Adrenal gland (tissue), 19 donors: ENCODE measurements at places on chromosomes 11 and 22. TPM values are rescaled to one million over a fixed set of nuclear protein-coding genes. Genes with fewer than 3 reads are reported as not detected.
A peak's percentile ranks its signal among the peaks of the same experiment; 100 is the strongest.

The MS4A6A gene
- 150 TPM for total RNA-seq

- H3K27ac ChIP-seq, result no peak overlapping the region
- no peak overlapping the region for H3K4me3 ChIP-seq
- no peaks in the 10 kb centered on the region for H3K4me1 ChIP-seq
- no peaks in the 10 kb centered on the region for H3K27me3 ChIP-seq
- H3K36me3 ChIP-seq, result no peaks in the 10 kb centered on the region
Measured at GRCh38 chr11:121958971-121959325, 157.1 kb downstream of the BLID start.

DNA sequence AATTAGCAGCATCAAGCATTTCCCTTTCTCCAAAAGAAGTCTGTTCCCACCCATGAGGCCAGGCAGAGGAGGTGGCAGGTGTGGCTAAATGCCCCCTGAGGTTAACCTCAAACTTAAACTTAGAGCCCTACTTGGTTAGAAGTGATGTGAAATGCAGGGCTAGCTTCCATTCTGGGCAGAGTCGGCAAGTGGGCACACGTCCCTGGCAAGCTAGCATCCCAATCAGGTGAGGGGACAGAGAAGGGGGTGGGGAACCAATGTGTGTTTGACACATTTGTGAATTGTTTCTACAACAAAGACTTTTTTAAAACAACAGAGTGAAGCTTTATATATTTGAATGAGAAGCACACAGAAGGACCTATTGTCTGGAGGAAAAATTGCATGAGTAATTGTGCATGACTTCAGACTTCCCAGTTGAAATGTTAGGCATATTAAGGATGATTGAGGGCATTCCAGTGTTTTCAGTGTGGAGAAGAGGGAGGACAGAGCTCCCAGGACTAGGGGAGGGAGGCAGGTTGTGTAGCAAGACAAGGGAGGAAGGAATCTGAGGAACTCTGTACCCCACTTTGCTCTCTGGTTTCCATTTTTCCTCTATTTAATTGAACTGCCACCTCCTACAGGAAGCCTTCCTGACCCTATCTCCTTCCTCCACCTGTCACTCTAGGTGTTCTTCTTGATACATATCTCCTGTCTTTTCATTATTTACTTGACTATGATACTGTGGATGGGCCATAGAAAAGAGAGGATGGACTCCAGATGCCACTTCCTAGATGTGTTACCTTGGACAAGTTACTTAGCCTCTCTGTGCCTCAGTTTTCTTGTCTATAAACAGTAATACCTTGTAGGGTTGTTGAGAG, 83.3 kb upstream of the PICALM start:
- no peak overlapping the region for H3K27ac ChIP-seq
- DNase-seq, result no peak
- no peak overlapping the region for H3K4me3 ChIP-seq
- no peaks in the 10 kb centered on the region for H3K36me3 ChIP-seq

GRCh38 chr11:71199226-71199820, 53.1 kb downstream of the SHANK2 start:
- H3K27ac ChIP-seq, result no peak overlapping the region
- peaks cover 2% of the 10 kb centered on the region for H3K27me3 ChIP-seq
- H3K4me3 ChIP-seq, result no peak overlapping the region
- DNase-seq, result no peak
- H3K4me1 ChIP-seq, result no peaks in the 10 kb centered on the region

GRCh38 chr11:850775-851763, 8.4 kb downstream of the TSPAN4 start:
- H3K36me3 ChIP-seq, result no peaks in the 10 kb centered on the region
- peaks cover 10% of the 10 kb centered on the region for H3K4me1 ChIP-seq
- no peaks in the 10 kb centered on the region for H3K27me3 ChIP-seq

DNA sequence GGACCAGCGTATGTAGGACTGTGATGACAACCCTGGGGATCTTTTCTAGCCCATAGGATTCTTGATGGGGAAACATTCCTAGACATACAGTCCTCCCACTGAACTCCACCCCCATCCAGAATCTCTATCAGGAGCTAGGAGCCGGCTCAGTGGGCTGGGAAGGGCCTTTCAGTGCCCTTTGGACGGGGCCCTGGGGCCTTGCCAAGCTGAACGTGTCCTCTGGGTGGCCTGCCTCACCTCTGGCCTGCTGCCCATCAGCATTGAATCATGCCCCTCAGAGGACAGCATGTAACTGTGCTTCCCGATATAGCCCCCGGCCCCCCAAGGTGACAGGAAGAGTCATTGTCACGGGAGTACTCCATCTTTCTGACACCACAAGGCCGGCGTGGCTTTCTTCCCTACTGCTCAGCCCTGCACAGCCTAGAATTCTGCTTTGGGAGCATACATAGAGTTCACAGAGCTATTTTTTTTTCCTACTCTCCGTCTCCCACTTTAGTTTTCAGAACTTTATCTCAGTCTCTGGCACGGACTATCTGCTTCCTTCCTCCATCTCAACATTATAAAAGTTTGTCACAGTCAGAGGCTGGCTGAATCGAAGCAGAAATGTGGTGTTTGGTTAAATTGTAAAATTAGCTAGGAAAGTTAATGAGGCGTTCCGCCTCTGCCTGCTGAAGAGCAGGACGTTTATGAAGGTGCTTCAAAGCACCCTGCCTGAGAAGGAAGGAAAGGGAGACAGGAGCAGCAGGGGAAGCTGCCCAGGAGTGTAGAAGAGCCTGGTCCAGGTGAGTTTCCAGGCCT, 111.9 kb downstream of the ZBTB16 start:
- DNase-seq, result peak; percentile 99
- peak overlapping the region; percentile 99 for H3K27ac ChIP-seq
- H3K36me3 ChIP-seq, result no peaks in the 10 kb centered on the region
- no peak overlapping the region for H3K4me3 ChIP-seq
- no peaks in the 10 kb centered on the region for H3K27me3 ChIP-seq
- peaks cover 97% of the 10 kb centered on the region for H3K4me1 ChIP-seq

- H3K4me3 ChIP-seq, result no peak overlapping the region
- no peaks in the 10 kb centered on the region for H3K4me1 ChIP-seq
- H3K27ac ChIP-seq, result no peak overlapping the region
Measured at GRCh38 chr11:61806785-61807184, 10.0 kb downstream of the FADS1 start.

DNA sequence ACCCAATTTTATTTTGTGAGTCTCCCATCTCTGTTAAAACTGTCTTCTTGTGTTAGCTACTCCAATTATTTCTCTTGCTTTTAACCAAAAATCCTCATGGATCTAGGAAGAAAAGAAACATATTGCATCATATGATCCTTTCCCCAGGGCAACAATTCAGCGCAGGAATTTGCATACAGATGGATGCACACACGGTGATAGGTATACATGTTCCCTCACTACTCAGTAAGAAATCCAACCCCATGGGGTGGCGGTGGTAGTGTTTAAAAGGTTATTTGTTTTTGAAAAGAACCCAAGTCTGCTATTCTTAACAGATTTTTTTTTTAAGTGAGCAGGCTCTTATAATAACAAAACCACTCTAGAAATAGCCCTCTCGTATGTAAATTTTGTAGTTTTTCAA, 4.2 kb upstream of the SYN3 start:
- H3K4me3 ChIP-seq, result no peak overlapping the region
- H3K27me3 ChIP-seq, result peaks cover 25% of the 10 kb centered on the region
- no peaks in the 10 kb centered on the region for H3K4me1 ChIP-seq
- no peaks in the 10 kb centered on the region for H3K36me3 ChIP-seq

GRCh38 chr11:47376107-47376524, 2.2 kb downstream of the SPI1 start:
- H3K27me3 ChIP-seq, result no peaks in the 10 kb centered on the region
- no peaks in the 10 kb centered on the region for H3K36me3 ChIP-seq
- no peaks in the 10 kb centered on the region for H3K4me1 ChIP-seq
- H3K4me3 ChIP-seq, result no peak overlapping the region
- H3K27ac ChIP-seq, result no peak overlapping the region
- no peak for DNase-seq
